ENCODE measurements at places on chromosomes 1 and 21. TPM values are rescaled to one million over a fixed set of nuclear protein-coding genes. Genes with fewer than 3 reads are reported as not detected.

- H3K4me1 ChIP-seq, result no peaks in the 10 kb centered on the region
- no peaks in the 10 kb centered on the region for H3K27me3 ChIP-seq
- DNase-seq, result no peak
- H3K36me3 ChIP-seq, result no peaks in the 10 kb centered on the region
- no peak overlapping the region for H3K4me3 ChIP-seq
- H3K27ac ChIP-seq, result no peak overlapping the region
Observed at GRCh38 chr1:56267611-56268010, 311.8 kb downstream of the PLPP3 start.

The GFI1 gene
- 55.3 TPM for total RNA-seq

- no peak overlapping the region for H3K27ac ChIP-seq
- no peaks in the 10 kb centered on the region for H3K27me3 ChIP-seq
- no peak for DNase-seq
- H3K36me3 ChIP-seq, result peaks cover 18% of the 10 kb centered on the region
- H3K4me1 ChIP-seq, result peaks cover 10% of the 10 kb centered on the region
- H3K4me3 ChIP-seq, result no peak overlapping the region
Observed at GRCh38 chr1:180026556-180026955, 71.9 kb downstream of the CEP350 start.

GRCh38 chr1:77605246-77606026, 77.0 kb downstream of the ZZZ3 start:
- no peak overlapping the region for H3K4me3 ChIP-seq
- H3K36me3 ChIP-seq, result peaks cover 42% of the 10 kb centered on the region
- DNase-seq, result no peak
- H3K27me3 ChIP-seq, result no peaks in the 10 kb centered on the region
- H3K27ac ChIP-seq, result no peak overlapping the region

- no peaks in the 10 kb centered on the region for H3K27me3 ChIP-seq
- no peak overlapping the region for H3K27ac ChIP-seq
- H3K36me3 ChIP-seq, result peaks cover 30% of the 10 kb centered on the region
- no peaks in the 10 kb centered on the region for H3K4me1 ChIP-seq
Observed at GRCh38 chr1:42747125-42747524, 7.1 kb upstream of the CLDN19 start.

- H3K36me3 ChIP-seq, result peaks cover 6% of the 10 kb centered on the region
- no peaks in the 10 kb centered on the region for H3K27me3 ChIP-seq
- H3K4me3 ChIP-seq, result no peak overlapping the region
- peaks cover 20% of the 10 kb centered on the region for H3K4me1 ChIP-seq
Observed at GRCh38 chr1:10480614-10481013, 5.9 kb downstream of the PEX14 start.

The LCE1F gene
- not detected for total RNA-seq

DNA sequence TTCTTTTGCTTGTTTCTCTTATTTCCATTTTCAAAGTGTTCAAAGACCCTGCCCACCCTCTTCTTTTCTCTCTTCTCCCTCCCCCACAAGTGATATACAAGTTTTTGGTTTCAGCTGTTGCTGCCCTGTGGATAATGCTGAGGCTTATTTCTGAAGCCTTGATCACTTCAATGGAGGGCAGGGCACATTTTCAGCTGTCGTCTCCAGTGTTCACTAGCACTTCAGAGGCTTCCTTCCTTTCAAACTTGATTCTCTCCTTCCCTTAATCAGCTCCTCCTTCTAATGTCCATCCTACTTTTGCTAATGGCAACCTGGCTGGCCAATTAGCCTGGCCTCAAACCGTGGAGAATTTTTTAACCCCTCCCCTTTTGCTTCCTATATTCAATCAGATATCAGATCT, 435.7 kb upstream of the RUNX1 start:
- DNase-seq, result no peak
- no peaks in the 10 kb centered on the region for H3K4me1 ChIP-seq
- H3K27ac ChIP-seq, result no peak overlapping the region
- no peak overlapping the region for H3K4me3 ChIP-seq
- no peaks in the 10 kb centered on the region for H3K36me3 ChIP-seq
- peaks cover 3% of the 10 kb centered on the region for H3K27me3 ChIP-seq

DNA sequence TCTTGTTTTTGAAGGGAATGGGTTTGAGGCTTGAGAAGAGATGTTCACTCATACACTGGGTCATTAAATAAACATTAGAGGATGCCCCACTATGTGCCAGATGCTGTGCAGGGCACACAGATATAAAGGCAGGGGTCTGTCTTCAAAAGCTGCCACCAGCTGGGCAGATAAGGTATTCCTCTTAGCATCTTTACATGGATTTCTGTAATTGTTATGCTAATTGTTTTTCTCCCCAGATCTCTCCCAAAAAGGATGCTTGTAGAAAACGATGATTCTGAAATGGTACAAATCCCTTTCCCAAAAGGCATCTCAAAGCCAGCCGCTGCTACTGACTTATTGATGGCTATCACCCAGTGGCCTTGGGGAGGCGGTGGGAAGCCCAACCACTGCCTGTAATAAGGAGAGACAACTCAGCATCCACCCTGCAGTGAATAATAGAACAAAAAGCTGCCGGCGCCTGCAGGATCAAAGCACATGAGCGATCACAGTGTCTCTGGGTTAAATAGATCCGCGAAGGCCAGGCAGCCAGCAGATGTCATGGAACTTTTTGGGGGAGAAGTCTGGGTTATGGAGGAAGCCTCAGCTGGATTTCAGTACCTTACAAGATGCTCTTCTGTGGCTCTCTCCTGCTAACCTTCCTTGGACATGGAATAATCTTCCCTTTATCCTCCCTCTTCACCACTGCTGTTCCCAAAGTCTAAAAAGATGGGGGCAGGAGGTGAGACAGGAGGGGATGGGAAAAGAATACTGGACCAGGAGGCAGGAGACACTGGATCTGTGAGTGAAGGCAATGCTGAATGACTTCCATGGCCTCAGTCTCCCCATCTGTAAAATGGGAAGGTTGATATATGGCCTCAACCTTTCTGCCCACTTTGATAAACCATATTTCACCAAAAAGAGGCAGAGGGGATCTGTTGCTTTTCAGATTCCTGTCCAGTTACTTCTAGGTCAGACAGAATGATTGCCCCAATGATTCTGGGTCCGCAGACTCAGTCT, 54.8 kb upstream of the CD34 start:
- peaks cover 11% of the 10 kb centered on the region for H3K27me3 ChIP-seq
- no peaks in the 10 kb centered on the region for H3K36me3 ChIP-seq
- no peak overlapping the region for H3K4me3 ChIP-seq
- no peak for DNase-seq
- H3K27ac ChIP-seq, result no peak overlapping the region

All from activated CD4-positive, alpha-beta memory T cell treated with anti-CD3 and anti-CD28 coated beads for 36 hours (primary cell).